DMS79 treated with DMSO at 0.1 percent for 48 hours (cell line): ENCODE measurements at places on chromosomes 2 and 18.

GRCh38 chr18:24456549-24456948 is 3.9 kb upstream of the HRH4 start:
- DNase-seq = no peak

- DNase-seq = no peak
Measured at GRCh38 chr18:31380912-31381311, 4.3 kb downstream of the DSG4 start.

DNA sequence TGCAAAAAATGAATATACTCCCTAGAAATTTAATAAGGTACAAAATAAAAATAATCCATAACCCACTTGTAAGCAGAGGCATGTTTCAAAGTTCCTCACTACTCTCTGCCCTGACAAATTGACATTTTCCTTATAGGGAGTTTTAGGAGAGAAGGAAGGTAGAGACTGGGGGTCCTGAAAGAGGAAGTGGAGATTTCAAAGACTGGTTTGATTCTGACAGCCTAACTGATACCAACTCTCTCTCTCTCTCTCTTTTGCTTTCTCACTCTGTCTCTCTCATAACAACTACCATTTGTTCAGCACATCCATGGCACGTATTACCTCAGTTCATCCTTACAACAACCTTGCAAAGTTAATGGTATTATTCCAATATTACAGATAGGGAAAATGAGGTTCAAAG is 18.6 kb downstream of the FZD7 start:
- DNase-seq = no peak

- DNase-seq = peak; percentile 24
Measured at GRCh38 chr2:393711-394696, 106.1 kb upstream of the ALKAL2 start.

- no peak for DNase-seq
Measured at GRCh38 chr2:79899196-79899595, 386.3 kb downstream of the CTNNA2 start.

DNA sequence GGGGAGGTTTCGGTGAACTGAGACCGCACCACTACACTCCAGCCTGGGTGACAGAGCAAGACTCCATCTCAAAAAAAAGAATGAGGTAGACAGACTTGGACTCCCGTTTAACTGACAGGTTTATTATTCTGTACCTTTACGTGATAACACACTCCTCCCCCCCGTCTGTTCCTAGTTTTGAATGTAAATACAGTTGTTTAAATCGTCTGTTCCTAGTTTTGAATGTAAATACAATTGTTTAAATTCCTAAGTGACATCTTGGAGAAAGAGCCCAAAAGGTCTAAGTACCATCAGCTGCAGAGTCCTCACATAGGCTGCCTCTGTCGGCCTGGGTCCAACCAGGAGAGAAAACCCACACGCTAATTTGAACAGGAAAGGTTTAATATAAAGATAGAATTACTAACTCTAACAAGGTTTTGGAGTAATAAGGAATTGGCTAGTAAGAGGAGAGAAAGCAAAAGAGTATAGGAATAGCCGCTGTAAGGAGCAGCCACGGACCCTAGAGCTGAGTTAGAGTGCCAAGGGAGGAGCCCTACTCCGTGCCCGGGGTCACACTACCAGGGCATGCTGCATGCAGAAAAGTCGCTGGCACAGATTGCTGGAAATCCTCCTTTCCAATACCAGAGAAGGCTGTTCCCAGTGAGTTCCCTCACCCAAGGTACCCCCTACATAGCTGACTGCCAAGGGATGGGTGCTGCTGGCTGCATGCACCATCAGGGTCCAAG is 83.5 kb upstream of the RANBP2 start:
- no peak for DNase-seq

DNA sequence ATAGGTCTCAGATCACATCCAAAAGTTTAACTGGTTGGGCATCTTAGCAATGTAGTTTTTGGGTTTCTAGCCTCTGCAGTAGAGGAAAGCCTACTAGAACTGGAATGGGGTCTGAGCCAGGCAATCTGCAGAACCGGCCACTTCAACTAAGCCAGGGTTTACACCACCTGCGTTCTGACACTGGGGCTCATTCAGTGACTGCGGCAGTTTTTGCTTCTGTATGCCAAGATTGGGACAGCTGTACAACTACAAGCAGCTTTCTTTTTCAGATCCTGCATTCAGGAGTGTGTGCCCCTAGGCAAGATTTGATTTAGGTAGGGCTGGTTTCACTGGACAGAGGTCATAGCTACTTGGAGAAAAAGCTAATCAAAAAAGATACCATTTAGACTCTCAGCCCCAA is 43.7 kb upstream of the IGFBP5 start:
- no peak for DNase-seq

GRCh38 chr2:142615876-142616275 is 261.6 kb upstream of the KYNU start:
- DNase-seq = no peak

DNA sequence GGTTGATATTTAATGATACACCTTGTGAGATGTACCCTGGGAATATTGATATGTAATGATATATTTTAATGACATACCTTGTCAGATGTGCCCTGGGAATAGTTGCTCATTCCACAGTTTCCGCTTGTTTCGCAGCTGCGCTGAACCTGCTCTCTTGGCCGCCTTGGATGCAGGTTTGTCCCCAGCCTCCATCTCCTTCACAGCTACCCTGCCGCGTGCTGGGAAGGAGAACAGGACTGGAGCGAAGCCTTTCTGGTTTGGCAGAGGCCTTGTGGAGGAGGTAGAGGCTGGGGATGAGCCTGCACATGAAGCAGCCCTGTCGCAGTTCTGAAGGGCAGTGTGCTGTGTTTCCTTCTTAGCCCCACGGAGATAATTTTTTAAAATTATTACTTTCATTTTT is 14.6 kb downstream of the ATG4B start:
- no peak for DNase-seq

GRCh38 chr18:35203067-35203466 is 37.8 kb upstream of the ZNF397 start:
- DNase-seq = no peak

- DNase-seq = no peak
Measured at GRCh38 chr2:4370422-4371090, 667.2 kb downstream of the DCDC2C start.

DNA sequence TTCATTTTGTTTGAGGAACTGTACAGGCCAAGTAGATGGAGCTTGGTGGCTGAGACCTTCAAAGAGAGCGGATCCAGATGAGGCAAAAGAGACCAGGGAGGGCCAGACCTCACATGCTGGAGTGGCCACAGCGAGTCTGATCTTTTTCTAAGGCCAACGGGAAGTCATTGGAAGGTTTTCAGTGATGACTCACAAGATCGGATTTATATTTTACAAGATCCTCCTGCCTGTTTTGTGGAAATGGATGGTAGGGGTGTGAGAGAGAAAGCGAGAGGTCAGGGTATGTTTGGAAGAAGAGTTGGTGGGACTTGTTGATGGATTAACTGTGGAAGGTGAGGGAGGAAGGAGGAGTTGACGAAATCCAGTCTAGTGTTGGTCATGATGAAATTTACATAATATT is 44.6 kb upstream of the TUBA3D start:
- no peak for DNase-seq

DNA sequence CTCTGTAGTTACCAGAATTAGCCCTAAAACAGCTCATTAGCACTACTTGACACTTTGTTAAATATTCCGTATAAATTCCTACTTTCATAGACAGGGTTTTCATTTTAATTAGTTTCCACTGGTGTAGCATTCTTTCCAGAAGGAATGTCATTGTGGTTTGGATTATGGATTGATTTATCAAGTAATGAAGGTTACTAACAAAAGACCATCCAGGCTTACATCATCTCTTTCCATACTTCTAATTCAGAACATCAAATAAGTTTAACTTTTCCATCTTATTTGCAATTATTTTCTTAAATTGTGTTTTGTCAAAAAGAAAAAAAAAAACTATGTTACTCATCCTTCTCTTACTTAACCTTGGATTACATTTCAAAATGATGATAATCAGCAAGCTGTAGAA is 231.8 kb upstream of the SPOPL start:
- no peak for DNase-seq

DNA sequence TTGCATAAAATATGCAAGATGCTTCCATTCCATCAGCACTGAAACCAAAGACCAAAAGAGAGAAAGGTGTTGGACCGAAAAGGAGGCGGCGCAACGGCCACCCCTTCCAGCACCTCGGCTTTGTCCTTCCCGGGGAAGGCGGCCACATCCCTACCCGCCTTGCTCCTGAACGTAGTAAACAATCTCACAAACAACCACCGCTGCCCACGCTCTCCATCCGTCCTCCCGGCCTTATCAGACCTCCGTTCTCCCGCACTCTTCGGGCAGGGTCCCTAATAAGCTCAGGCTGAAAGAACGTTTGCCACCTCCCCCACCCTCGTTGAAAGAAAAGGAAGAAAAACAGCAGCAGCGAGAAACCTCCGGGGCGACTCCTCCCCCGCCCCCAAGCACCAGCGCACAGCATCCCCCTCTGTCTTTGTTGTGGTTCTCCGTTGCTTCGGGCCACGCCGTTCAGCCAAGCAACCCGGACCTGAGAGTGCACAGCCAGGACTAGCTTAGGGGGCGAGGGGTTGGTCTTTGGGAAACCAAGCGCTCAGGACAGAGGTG is 4.4 kb downstream of the EVX2 start:
- peak; percentile 90 for DNase-seq

DNA sequence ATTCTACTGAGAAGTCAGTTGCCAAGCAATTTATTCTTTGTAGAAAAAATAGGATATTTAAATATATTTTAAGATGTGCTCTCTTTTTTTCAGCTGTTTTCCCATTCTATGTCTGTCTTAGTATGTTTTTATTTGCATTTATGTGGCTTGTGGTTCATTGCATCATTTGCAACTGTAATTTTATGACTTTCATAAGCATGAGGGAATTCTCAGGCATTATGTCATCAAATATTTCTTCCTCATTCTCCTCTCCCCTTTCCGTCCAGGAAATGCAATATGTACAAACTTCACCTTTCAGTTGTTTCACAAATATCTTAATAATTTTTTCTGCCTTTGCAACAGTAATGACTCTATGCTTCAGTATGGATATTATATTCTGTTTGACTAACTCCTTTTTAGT is 560.2 kb upstream of the LRATD1 start:
- no peak for DNase-seq
